ENCODE measurements at places on chromosomes 4 and X.

DNA sequence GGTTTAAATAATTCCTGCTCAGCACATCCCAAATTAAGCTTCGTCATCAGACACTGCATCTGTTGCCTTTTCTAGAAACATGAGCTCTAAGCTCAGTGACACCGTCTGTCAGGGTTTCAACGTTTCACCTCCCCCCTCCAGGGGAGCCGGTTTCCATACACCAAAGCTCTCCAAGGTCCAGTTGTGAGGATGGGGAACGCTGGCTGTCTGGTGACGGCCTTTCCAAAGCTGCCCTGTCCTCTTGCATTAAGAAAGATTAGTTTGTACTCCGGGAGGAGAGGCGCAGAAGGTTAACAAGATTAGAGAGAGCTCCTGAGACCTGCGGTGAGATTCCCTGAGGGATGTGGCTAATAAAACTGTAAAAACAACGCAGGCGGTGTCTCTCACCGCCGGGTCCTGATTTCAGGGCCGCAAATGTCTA lies 43.2 kb downstream of the ASMT start:
- DNase-seq = peak; percentile 26

- DNase-seq = no peak
Measured at GRCh38 chrX:132591719-132592275, 103.0 kb upstream of the MBNL3 start.

DNA sequence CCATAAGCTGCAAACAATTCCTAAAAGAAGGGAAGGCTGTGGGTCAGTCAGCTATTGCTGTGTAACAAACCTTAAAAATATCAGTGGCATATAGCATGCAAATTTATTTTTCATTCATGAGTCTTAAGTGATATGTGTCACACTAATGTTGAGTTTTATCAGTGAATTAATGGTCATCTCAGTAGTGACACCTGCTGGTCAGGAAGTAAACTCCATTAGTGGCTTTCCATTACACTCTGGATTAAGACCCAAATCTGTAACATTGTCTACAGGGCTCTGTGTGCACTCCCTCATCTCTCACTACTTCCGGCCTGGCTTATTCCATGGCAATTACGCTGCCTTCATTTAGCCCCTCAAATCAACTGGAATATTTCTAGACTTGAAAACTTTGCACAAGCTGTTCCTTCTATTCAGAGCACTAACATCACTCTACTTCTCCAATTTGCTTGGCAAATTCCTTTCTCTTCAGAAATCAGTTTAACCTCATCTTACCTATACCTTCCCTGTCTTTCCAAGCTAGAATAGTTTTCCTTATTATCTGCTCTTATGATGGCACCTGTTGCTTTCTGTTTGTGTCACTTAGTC lies 217.3 kb upstream of the TAPT1 start:
- DNase-seq = peak; percentile 24

DNA sequence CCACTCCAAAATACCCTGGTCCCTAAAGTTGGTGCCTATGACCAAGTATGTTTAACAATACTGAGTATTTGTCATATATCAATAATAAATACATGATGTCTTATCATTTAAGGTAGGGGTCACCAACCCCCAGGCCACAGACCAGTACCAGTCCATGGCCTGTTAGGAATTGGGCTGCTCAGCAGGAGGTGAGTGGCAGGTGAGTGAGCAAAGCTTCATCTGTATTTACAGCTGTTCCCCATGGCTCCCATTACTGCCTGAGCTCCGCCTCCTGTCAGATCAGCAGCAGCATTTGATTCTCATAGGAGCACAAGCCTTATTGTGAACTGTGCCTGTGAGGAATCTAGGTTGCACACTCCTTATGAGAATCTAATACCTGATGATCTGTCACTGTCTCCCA lies 126.2 kb downstream of the HNRNPD start:
- no peak for DNase-seq

GRCh38 chr4:169239221-169239905 lies 31.4 kb downstream of the SH3RF1 start:
- no peak for DNase-seq

DNA sequence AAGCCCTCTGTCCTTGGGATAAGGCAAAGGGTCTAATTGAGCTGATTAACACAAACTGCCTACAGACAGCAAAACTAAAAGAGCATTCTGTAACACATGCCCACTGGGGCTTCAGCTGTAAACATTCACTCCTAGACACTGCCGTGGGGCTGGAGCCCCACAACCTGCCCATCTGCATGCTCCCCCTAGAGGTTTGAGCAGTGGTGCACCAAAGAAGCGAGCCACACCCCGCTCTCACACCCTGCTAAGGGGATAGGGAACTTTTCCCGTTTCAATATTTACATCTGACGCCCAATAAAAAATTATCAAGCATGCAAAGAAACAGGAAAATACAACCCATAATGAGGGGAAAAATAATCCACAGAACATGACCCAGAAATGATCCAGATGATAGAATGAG lies 46.9 kb upstream of the HSD17B10 start:
- DNase-seq = peak; percentile 24

GRCh38 chr4:123463869-123464268 lies 67.3 kb downstream of the SPRY1 start:
- DNase-seq = no peak

- no peak for DNase-seq
Measured at GRCh38 chrX:87388381-87388780, 129.2 kb upstream of the KLHL4 start.

DNA sequence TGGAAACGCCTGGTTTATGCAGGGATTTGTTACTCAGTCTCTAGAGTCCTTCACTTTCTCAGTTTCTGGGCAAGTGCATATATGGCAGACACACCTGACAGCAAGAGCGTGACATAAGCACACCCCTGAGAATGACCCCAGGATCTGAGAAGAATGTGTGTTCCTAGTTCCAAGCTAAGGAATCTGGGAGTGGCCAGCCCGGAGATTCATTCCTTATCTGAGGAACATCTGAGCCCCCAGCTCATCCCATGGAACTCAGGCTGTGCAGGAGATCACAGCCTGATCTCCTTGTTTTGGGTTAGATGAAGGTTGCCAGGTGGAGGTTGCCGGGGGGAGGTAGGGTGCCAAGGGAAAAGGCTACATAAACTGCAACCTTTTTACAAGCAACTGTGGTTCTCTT lies 23.8 kb upstream of the KIAA0232 start:
- no peak for DNase-seq

GRCh38 chr4:163967263-163967662 lies 472.8 kb downstream of the TMA16 start:
- DNase-seq = no peak

DNA sequence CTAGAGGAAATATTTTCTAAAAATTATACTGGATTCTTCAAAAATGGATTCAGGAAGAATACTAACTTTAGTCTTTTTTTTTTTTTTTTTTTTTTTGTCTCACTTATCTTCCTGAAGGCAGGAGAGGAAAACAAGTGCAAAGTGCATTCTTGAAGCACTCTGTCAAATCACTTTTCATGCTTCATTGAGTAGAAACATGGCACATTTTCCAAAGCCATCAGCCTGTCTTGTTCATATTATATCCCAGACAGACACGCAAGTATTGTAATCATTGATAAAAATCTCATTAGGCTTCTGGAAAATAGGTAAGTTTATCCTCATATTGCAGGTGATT lies 1.2 kb downstream of the BBS12 start:
- no peak for DNase-seq

GRCh38 chr4:180156684-180157083 lies 2086.5 kb upstream of the TENM3 start:
- DNase-seq = no peak

GRCh38 chrX:68807818-68808217 lies 21.0 kb upstream of the EFNB1 start:
- DNase-seq = no peak

- DNase-seq = no peak
Measured at GRCh38 chr4:68267433-68267944, 22.0 kb upstream of the TMPRSS11B start.

- no peak for DNase-seq
Measured at GRCh38 chrX:69285401-69285877, 120.2 kb upstream of the PJA1 start.

GRCh38 chr4:74772106-74772505 lies 22.2 kb downstream of the BTC start:
- DNase-seq = no peak

DNA sequence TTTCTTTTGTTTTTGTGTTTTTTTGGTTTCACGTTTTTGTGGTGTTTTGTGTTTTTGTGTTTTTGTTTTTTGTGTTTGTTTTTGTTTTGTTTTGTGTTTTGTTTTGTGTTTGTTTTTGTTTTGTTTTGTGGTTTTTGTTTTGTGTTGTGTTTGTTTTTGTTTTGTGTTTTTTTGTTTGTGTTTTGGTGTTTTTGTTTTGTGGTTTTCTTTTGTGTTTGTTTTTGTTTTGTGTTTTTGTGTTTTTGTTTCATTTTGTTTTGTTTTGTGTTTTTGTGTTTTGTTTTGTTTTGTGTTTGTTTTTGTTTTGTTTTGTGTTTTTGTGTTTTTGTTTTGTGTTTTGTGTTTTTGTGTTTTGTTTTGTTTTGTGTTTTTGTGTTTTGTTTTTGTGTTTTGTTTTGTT lies 20.9 kb downstream of the CSF2RA start:
- no peak for DNase-seq

DNA sequence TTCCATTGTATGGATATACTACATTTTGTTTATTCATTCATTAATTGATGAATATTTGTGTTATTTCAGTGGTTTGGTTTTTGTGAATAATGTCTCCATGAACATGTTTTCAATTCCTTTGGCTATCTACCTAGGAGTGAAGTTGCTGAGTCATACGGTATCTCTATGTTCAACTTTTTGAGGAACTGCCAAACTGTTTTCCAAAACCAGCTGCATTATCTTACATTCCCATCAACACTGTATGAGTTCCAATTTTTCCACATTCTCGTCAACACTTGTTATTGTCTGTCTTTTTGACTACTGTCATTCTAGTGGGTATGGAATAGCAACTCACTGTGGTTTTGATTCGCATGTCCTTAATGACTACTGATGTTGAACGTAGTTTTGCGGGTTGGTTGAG lies 388.6 kb upstream of the MAGEB2 start:
- DNase-seq = no peak

DNA sequence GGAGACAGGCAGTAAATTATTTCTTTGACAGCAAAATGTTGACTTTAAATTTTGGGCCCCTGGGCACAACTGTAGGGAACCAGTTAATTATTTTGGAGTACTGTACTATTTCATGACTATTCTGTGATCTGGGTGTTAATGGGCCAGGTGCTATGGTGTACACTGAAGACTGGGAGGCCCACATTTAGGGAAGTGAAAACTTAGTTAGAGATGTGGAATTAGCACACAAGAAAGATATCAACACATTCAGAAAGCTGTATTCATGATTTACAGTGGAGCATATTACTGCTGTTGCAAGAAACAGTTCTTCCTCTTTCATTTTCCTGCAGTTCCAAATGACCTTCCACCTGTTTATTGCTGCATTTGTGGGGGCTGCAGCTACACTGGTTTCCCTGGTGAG lies 12.4 kb downstream of the PLP1 start:
- DNase-seq = no peak

DNA sequence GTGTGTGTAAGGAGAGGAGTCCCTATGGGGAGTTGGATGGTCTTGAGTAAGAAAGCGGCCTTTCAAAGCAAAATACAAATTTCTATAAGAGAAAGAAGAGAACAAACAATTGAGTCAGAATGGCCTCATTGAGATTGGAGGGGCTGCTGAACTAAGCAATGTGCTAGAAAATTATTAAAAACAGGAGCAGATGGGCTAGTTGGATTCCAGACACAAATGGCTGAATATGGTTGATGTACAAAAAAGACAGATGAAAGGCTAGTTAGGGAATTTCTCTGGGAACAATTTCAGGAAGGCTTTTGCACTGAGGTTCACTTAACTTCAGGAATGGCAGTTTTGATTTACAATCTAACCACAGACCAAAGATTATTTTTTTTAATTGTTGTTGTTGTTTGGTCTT lies 1806.8 kb upstream of the TENM3 start:
- no peak for DNase-seq

DNA sequence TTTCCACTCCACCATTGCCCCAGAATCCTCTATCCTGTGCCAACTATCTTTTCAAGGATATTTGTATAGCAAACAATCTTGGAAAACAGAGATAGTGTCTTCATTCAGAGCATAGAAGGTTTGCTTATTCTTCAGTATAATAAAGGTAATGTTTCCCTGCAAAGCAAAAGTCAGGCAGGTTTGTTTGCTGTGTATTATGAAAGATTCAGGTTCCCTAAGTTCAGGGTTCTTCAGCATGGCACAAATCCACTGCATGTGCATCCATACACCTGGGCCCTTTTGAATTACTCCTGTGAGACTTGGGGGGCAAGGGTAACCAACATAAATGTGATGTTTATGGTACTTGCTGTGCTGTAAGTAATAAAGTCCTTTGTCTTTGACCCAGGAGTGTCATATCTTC lies 33.2 kb upstream of the ZC4H2 start:
- DNase-seq = no peak

- DNase-seq = no peak
Measured at GRCh38 chr4:20178902-20179576, 72.7 kb upstream of the SLIT2 start.

DNA sequence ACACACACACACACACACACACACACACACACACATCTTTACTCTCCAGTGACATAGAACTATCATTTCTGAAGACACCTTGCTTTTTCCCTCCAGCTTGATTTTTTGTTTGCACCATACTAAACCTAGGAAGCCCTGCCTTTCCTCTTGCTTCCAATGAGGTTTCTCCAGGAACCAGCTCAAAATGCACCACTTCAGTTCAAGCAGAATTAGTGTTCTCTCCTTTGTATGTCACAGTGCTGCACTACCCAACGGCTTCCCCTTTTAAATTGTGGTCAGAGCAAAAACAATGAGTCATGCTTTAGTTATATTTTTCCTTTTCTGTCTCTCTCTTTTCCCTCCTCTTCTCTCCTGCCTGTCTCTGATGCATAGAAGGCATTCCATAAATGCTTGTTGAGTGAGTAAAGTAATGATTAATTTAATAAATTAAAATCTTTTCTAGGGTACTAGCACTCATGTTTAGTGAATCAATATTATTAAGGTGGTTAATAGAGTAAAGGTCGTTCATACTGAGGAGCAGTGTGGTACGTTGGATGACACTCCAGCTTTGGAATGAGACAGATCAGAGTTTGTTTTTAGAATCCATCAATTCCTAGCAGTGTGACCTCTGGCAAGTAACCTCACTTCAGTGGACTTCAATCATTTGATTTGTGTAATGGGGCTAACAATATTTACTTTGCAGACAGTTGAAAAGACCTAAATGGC lies 5.9 kb downstream of the RTL3 start:
- DNase-seq = peak; percentile 22

DNA sequence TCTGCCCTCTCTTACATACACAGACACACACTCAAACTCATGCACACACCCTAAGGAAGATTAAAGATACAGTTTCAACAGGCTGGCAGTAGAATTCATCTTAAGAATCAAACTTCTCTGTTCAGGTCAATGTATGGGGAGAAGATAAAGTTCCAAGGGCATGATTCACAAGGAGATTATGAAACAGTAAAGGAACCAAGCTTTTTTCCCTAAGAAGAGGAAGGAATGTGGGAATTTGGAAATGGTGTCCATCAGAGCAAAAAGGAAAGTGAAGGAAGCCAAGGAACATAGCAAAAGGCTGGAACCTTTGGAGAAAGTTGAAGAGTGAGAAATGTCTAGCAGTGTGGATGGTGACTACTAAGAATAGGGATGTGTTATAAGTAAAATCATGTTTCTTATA lies 191.0 kb upstream of the NPY2R start:
- DNase-seq = no peak

Measured in activated naive CD4-positive, alpha-beta T cell treated with anti-CD3 and anti-CD28 coated beads, Interleukin-2, amount 10 ng/mL, durations not matched to agents 7 days and 5 days (primary cell).